Panc1 (cell line): ENCODE measurements at places on chromosomes 16 and 17.

DNA sequence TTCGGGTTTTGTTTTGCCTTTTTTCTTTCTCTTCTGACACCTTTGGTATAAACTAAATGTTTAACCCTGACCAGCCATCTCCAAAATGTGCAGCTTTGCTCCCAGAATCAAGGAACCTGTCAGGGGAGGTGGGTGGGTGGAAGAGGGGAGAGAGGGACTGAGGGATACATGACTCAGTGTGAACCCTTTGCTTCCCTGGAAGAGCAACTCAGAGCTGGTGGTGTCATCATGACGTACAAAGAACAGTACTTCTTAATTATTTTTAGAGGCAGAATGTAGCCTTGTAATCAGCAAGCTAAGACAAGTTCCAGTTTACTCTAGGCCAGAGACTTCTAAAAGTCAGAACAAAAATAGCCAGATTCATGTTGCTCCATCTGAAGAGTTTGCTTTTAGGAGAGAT, 119.6 kb upstream of the HAS3 start:
- DNase-seq, result no peak

- DNase-seq, result no peak
Measured at GRCh38 chr17:58200024-58200633, 7.6 kb downstream of the EPX start.

- DNase-seq, result no peak
Measured at GRCh38 chr16:70568601-70569237, 45.1 kb downstream of the SF3B3 start.

- DNase-seq, result no peak
Measured at GRCh38 chr16:30665155-30665829, 7.1 kb downstream of the FBRS start.

- DNase-seq, result no peak
Measured at GRCh38 chr16:89122322-89122851, 28.7 kb downstream of the ACSF3 start.

DNA sequence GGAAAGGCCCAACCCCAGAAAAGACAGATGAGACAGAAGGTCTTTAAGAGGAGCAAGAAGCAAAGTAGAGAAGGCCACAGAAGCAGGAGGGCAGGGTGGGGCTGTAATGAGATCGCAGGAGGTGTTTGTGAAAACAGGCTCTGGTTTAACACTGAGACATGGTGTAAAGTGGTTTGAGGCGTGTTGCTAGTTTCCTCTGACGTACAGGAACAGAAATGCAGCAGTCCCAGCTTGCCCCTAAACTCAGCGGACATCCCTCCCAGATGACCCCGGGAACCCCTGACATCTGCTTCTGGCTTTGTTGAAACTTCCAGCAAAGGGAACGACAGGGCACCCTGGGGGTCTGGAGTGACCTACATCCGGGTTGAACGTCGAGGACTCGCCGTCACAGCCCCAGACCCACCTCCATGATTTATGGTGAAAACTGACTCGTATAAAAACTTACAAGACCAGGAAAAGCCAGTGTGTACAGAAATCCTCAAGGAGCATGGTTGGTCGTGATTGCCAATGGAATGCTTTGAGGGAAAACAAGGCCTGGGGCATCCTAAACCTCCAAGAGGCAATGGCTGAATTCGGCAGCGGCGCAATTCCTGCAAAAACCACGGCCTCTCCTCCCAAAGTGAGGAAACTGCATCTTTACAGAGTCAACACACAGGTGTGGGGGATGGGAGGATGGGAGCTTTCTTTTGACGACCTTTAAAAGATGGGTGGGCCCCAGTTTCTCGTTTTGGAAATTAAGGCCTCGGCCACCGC, 25.8 kb downstream of the LITAF start:
- DNase-seq, result no peak

DNA sequence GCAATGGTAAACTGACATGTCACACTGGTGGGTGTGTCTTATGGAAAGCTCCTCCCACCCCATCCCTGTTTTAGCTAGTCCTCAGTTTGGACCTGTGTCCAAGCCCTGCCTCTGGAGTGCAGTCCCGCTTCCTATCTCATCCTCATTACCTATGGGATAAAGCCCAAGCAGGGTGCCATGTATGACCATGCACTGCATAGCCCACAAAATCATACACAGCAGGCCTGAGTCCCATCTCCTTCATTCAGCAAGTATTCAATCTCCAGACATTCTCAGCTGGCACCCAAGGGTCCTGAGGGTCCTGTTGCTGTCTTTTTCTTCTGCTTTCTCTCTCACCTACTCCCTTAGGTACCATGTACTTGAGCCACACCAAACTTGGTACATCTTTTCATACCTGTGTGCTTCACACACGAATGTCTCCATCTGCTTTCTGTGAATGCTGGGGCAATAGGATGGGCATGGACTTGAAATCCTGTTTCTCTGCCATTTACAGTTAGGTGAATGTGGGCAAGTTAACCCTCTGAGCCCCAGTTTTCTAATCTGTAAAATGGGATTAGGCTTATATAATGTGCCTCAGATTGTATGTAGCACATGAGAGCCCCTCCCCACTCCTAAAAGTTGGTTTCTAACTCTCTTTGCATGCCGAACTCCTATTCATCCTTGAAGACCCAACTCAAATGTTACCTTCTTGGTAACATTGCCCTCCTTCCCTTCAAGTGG, 28.5 kb downstream of the TNS4 start:
- no peak for DNase-seq

GRCh38 chr16:66946974-66947301, 11.6 kb downstream of the CES2 start:
- no peak for DNase-seq
